ENCODE measurements at places on chromosomes 4 and X.

- DNase-seq, result no peak
Observed at GRCh38 chr4:122687531-122688061, 44.9 kb upstream of the BBS12 start.

DNA sequence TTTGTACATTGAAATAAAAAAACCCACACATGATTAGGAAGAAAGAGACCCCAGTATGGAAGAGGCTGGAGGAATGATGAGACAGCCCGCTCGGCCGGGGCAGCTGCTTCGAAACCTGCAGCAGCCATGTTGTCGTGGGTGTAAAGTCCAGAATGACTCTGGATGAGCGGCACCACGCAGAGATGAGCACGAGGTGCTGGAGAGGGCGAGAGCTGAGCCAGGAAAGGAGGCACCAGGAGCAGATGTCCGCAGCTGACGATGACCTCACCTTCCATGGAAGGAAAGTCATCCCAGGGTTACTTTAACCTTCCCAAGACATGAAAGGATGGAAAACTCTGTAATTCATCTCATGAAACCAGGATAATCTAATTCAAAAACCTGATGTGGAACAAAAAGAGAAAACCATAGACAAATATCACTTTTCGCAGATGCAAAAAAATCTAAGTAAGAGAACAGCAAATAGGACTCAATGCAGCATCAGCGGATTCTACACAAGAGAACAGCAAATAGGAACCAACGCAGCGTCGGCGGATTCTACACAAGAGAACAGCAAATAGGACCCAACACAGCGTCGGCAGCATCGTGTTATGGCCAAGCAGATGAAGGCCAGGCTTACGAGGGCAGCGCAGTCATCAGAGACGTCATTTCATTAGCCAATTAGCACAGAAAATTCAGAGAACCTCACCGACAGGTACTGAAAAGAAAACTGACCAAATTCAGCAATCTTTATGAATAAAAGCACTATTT is 25.9 kb upstream of the SPON2 start:
- DNase-seq, result no peak

DNA sequence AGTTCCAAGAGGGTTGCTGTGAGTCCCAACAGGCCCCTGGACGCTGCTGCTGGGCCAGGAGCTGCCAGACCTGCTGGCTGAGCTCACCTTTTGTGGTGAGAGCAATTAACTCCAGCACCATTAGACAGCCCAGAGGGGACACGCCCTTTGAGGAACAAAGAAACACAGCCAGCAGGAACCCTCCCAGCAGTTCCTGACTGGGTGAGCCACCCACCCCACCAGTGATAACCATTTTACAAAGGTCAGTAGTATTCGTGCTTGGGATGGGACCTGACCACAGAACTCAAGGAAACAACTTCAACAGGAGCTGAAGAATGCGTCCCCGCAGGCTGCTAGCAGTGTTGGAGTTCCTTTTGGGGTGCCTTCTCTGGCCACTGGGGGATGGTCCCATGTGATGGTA is 38.8 kb upstream of the AFAP1 start:
- DNase-seq, result no peak

- DNase-seq, result no peak
Observed at GRCh38 chr4:74376888-74377483, 12.0 kb downstream of the EREG start.

DNA sequence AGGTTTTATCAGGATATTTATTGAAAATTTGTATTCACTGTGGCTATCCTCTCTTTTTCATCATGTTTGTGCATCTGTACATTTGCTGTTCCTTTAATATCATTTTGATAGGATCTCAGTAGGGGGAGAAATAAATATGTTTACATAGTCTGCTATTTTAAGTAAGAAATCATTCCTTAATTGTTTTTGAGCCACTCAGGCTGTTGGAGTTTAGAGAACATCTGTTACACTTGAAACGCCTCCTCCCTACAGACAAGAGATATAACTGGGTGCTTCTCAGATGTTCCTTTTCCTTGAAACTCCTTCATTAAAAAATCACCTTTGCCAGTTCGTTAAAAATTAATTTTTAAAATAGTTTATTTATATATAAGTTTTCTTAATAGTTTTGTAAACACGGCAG is 59.4 kb downstream of the QRFPR start:
- no peak for DNase-seq

DNA sequence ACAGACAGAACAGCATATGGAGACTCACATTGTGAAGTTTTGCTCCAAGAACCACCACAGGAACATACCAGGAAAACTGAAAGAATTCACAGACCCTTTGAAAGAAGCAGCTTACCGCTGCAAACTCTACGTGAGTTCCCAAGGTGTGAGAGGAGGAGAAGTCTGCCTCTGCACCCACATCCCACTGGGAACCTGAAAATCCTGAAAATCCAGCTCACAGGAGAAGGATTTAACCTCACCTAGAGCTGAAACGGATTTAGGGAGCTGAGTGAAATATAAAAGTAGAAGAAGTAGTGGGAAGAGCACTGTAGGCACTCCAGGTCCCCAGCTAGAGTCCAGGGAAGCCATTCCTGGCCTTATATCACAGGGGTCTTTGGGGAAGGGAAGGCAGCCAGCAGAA is 80.0 kb downstream of the FHIP1A start:
- DNase-seq, result no peak

DNA sequence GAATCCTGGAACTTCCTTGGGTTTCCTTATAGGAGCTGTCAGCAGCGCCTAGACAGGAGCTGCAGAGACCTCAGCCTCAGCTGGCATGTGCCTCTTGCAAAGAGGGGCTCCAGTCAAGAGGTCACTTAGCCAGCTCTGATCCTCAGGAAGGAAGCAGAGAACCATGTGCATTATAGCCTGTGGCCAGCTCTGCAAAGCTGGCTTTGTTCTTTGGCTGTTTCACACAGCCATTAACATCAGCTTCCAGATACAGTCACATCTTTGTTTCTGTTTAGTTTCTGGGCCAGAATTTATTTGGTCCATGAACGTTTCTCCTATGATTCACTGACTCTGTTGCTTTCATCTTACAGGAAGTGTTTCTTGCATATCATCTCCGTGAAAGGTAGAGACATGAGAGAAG is 92.4 kb downstream of the CC2D2A start:
- DNase-seq, result no peak

DNA sequence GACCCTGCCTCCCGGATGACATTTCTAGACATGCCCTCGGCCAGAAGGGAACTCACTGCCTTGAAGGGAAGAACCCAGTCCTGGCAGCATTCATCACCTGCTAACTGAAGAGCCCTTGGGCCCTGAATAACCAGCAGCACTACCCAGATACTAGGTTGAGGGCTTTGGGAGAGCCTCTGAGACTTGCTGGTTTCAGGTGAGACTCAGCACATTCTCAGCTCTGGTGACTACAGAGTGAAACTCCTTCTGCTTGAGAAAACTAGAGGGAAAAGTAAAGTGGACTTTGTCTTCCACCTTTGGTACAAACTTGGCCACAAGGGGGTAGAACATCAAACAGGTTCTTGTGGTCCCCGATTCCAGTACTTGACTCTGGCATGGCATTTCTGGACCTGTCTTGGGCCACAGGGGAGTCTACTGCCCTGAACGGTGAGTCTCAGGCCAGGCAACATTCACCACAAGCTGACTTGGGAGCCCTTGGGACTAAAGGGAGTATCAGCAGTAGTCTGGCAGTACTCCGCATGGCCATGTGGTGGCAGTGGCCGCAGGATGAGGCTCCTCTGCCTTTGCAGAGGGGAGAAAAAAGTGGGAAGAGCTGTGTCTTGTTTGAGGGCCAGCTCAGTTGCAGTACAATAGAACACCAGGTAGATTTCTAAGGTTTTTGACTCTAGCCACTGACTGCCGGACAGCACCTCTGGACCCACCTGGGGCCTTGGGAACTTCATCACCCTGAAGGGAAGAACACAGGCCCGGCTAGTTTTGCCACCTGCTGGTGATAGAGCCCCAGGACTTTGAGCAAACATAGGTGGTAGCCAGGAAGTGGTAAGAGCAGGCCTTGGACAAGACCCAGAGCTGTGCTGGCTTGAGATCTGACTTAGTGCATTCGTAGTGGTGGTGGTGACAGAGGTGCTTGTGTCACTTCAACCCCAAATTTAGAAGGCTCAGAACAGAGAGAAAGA is 414.8 kb downstream of the OPHN1 start:
- DNase-seq, result no peak

DNA sequence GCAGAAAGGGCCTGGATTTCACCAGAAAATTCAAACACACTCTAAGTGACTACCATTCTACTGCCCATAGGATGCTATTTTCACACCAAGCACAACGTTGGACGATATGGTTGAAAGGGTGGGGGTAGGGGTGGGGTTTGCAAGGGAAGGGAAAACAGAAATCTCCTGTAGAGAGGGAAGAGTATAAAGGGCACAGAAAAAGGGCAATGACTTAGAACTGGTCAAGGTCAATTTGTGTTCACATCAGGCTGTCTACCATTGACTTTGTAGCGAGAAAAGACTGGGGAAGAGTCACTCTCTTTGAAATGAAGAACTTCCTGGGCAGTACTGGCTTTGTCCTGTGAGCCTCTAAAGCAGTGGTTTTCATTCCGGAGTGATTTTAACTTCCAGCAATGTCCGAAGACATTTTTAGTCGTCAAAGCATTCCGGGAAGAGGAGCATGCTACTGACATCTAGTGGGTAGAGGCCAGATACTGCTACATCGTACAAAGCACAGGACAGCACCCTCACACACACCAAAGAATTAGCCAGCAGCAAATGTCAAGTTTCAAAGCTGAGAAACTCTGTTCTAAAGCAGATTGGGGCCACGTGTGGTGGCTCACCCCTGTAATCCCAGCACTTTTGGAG is 48.4 kb upstream of the SLC7A3 start:
- no peak for DNase-seq

DNA sequence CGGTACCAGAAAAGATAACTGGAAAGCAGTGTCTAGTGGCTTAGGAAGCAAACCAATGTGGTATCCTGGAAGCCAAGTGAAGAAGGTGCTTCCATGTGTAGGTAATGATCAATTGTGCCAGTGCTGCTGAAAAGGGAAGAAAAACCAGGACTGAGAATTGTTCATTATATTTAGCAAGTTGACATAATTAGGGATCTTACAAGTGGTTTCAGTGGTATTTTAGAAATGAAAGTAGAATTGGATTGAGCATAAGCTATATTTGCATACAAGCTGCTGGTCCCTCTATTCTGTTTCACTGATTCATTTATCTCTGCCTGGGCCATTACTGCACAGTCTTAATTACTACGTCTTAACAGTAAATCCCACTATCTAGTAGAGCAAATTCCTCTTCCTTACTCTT is 32.3 kb downstream of the PRDM8 start:
- DNase-seq, result no peak

GRCh38 chr4:105215609-105216313 is 69.1 kb downstream of the TET2 start:
- DNase-seq, result no peak

GRCh38 chr4:60033826-60034225 is 1166.3 kb upstream of the ADGRL3 start:
- DNase-seq, result no peak

DNA sequence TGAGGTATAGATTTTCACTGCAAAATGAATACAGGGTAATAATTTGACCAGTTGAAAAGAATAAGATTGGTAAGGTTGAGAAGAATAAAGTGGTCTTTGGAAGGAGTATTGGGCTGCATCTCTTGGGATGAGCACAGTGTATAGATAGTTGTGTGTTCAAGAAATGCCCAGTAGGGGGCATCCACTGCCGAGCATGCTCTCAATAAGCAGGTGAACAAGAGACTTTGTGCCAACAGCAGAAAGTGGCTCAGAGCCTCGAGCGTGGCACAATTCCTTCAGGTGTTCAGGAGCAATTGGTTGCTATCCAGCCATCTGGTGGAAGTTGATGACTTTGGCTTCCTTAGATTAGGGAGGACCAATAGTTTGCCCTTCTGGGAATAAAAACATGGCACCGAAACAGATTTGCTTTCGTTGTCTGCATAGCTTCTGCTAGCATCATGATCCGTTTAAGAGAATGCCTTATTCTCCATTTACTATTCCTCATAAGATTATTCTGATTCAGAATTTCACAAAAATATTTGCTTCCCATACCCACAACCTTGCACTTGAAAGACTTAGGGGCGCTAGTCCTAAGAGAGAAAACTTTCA is 258.1 kb upstream of the NEIL3 start:
- no peak for DNase-seq

- no peak for DNase-seq
Observed at GRCh38 chrX:15838017-15838416, 16.6 kb downstream of the AP1S2 start.

GRCh38 chr4:183635321-183635720 is 23.7 kb downstream of the RWDD4 start:
- no peak for DNase-seq

DNA sequence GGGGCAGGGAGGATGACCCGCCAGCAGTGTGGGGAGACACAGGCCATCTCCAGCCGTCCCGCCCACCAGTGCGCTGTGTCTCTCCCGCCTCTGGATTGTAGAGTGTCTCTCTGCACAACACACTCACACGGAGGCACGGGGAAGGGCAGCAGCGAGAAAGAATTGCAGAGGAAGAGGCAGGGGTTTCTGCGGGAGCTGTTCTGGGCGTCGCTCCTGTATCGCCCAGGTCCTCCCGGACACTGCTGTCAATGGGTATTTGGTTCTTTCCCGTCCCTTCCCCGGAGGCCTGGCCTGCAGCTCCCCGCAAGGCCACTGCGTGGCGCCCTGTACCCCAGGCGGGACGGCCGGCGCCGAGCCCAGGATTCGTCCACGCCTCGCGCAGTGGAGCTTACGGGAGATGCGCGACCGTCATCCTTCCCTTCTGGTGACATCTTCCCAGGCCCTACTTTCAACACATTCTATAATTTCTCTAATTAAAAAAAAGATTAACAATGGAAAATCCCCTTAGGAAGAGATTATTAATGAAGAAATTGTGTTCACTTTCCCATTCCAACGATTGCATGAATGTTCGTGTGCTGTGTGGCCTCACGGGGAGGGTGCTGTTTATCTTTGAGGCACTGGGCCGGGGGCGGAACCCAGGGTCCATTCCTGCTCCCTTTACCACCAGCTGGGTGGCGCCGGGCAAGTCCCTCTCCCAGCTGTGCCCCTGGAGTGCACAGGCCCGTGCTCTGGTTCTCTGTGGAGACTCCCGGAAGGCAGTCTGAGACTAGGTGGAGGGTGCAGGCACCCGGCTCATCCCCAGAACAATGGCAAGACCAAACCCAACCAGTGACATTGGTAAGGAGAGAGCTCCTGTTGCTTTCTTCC is 95.7 kb downstream of the CPZ start:
- DNase-seq, result no peak

- no peak for DNase-seq
Observed at GRCh38 chr4:74891037-74891436, 41.9 kb upstream of the PARM1 start.

DNA sequence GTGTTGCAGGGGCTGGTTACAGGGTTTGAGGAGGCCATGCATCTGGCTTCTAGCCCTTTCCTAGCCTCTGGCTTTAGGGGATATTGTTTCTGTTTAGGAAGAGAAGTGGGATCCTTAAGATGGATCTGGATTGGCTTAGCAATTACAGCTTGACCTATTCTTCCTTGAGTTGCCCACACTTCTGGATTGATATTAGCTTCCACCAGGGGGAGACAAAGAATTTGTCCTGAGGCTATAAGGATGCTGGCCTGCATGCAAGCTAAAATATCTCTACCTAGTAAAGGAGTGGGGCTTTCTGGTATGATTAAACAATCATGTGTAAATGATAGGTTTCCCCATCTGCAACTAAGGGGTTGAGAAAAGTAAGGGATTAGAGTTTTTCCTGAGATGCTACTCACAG is 117.2 kb downstream of the TEX13C start:
- DNase-seq, result no peak

- no peak for DNase-seq
Observed at GRCh38 chr4:1981251-1982058, 27.3 kb downstream of the NELFA start.

- no peak for DNase-seq
Observed at GRCh38 chrX:72132456-72132855, 741 bp upstream of the RTL5 start.

- DNase-seq, result no peak
Observed at GRCh38 chrX:130106071-130106470, 4.2 kb downstream of the ELF4 start.

Measured in stimulated activated CD4-positive, alpha-beta T cell treated with anti-CD3 and anti-CD28 coated beads, Interleukin-15, amount 100 ng/mL, for 1 hour (primary cell).